Right lobe of liver (tissue), 6 donors: ENCODE measurements at places on chromosomes 16 and 17. TPM values are rescaled to one million over a fixed set of nuclear protein-coding genes. Genes with fewer than 3 reads are reported as not detected.

DNA sequence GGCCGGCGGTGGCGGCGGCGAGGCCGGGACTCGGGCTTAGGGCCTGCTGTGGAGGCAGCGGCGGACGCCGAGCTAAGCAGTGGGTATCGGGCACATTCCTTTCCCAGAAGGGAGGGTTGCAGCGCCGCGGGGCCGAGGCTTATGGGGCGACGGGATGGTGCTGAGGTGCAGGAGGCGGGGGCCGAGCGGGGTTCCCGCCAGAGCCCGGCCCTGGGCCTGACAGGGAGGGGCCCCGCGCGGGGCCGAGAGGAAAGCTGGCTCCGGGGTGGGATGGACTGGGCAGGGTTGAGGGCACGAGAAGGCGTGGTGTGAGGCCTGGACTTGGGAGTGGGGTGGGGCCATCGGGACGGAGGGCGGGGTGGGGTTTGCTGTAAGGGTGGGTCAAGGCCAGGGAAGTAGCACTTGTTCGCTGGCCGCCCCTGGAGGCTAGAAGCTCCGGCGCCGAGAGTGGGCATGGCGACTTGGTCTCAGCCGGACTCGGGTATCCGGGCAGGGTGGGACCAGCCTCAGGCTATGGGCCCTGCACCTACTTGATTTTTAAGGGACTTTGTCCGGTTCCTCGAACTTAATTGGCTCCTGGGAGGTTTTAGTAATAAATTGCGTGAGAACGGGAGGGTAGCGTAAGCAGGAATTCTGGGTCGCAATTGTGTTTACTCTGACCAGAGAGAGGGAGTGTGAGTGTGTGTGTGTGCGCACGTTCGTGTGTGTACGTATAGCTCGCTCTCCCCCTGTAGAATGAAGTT, 396 bp downstream of the NFE2L1 start:
- peak; percentile 97 for DNase-seq

- DNase-seq = no peak
Measured at GRCh38 chr16:51125992-51126391, 25.1 kb downstream of the SALL1 start.

GRCh38 chr17:63402431-63403212, 43.5 kb downstream of the CYB561 start:
- DNase-seq = no peak

DNA sequence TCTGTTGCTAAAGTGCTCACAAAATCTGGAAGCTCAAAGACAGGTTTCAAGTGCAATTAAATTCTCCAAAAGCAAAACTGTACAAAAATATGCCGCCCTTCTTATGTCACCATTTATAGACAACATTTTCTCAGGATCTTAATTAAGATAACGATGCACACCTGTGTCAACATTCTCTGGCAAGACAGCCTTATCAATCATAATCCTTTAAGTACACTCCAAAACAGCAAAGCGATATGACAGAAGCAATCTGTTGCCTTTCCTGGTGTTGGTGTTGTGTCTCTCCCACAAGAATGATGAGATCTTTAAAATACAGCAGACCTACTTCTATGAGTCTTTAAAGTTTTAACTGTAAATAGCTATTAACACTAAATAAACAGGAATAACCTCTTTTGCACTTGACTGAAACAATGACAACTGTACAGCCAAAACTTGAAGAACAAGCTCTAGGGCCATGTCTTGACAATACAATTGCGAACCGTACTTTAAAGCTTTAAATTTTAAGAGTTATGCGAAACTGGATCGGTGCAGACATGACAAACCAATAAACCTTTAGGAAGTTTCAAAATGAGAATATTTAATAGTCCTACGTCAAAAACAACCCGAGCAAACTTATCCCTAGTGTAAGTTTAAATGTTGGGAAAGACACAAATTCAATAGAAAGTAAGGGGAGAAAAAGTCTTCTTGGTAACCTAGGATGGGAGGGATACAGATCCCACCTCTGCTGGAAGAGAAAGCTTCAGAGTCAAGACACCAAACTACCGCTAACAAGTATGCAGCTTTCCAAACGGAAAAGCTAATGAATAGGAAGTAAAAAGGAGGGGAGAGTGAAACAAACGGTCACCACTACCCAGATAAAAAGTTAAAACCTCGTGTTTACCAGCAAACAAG, 3.3 kb upstream of the IRX5 start:
- DNase-seq = no peak

DNA sequence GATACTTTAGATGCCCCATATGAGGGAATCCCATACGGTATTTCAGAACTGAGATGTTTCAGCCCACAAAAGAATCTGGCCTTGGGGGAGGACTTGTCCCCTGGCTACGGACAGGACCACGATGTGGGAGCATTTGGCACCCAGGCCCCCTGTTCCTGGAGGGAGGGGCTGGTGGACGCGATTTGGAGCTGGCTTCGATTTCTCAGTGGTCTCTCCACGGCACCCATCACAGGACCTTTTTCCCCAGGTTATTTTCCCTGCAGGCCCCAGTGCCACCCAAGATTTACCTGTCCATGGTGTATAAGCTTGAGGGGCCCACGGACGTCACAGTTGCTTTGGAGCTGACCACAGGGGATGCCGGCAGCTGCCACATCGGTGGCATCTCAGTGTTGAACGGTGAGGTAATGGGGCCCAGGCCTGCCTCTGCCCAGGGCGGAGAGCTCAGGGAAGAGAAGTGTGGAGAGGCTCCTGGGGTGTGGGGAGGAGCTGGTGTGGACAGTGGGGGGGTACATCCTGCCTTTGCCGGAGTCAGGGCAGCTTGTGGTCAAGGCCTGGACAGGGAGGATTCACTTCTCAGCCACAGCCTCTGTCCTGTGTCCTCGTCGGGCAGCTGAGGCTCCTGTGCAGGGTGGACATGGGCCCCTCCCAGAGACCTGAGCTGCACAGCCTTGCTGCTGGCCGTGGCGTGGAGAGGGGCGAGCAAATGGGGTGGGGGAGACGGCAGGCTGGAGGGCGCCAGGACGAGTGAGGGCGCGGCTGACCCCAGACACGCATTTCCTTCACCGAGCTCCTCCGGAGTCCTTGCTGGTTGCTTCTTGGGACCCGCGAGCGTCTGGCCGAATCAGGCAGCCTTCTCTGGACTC, 9.9 kb downstream of the ENGASE start:
- DNase-seq = no peak

DNA sequence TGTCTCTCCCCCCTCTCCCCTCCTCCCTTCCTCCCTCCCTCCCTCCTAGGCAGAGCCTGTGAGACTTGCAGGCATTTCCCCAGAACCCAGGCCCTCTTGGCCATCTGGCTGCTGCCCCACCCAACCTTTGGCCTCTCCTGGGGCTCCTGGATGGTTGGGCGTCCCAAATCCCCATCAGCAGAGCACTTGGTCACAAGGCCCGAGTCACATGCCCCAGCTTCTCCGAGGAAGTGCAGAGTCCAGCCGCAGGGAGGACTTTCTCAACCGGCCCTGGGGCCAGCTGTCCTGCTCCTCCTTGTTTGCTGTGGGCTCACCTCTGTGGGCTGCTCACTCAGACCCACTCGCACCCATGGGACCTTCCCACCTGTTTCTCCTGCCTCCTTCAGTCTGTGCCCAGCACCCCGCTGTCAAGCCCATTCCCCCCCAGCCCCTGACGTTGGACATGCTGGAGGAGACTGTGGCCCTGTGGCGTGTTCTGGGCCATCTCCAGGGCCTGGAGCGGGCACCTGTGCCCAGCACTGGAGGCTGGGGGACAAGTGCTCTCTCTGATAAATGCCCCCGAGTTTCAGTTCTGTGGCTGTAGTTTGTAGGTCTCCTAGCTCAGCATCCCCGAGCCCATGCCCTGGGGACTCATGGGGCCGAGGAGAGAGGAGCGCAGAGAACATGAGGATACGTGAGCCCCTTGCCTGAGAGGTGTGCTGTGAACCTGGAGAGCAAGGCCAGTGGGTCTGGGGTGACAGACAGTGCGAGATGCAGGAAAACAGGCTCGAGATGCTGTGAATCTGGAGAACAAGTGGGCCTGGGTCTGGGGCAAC, 42.3 kb upstream of the ZNF750 start:
- peak; percentile 63 for DNase-seq

GRCh38 chr16:62870554-62870953, 834.3 kb upstream of the CDH8 start:
- no peak for DNase-seq

GRCh38 chr16:48561960-48562393, 48.0 kb downstream of the N4BP1 start:
- DNase-seq = no peak

DNA sequence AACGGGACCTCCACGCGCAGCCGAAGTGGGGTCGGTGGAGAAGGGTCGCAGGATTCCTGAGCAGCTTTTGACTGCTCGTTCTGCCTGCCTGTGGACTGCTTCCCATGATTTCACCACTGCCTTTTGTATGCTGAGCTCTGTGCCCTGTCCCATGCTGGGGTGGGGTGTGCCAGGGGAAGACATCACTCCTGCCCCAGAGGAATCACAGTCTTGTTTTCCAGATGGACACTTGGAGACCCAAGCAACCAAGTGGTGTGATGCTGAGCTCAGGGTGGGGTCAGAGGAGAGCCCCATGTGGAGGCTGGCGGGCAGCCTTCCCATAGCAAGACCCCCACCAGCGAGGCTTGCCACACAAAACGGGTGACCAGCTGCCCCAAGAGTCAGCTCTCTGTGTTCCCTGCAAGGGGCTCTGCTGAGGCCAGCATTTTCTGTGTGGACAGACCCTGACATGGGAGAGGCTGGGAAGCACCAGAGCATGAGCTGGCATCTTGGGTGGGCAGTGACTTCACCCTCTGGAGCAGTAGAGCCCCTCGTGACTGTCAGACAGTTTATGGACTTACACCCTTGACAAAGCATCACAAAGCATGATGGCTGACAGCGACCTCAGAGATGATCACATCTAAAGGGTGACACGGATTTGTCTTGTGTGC, 111.9 kb downstream of the GNAO1 start:
- DNase-seq = no peak

GRCh38 chr17:62704381-62704971, 77.0 kb downstream of the MRC2 start:
- DNase-seq = no peak

- no peak for DNase-seq
Measured at GRCh38 chr16:56688762-56689161, 6.5 kb downstream of the MT1X start.

DNA sequence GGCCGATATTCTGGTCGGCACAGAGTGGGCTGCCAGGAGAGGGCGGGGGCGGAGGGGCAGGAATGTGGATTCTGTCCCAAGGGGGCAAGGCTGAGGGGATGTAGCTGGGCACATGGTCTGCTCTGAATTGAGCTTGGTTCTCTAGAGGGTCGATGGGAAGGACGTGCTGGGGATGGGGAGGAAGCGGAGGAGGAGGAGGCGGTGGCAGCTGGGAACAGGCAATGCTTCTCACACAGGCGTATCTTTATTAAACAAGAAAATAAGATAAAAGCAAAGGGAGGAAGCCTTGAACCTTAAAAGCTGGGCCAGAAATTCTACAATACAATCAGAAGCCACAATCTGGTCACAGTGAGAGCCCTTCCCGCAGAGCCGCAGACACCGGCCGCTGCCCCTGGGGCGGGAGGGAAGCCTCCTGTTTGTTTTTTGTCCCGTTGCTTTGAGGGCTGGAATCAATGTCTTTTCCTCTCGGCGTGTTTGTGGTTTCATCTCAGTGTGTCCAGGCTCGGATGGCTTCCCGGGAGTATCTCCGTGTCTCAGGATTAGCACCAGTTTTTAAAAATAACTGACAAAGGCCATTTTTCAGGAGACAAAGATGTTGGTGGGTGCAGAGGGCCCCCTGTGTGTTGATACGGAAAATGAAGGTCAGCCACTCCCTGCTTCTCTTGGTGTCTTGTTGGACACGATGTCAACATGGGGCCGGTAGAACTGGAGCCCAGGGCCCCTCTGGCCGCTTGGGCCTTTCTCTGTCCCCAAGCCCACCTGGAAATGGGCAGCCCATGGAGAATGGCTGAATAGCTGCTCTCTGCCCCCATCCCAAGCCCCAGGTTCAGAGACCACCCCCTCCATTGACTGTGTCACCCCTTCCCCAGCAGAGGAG, 12.3 kb upstream of the SLC7A5 start:
- DNase-seq = no peak

DNA sequence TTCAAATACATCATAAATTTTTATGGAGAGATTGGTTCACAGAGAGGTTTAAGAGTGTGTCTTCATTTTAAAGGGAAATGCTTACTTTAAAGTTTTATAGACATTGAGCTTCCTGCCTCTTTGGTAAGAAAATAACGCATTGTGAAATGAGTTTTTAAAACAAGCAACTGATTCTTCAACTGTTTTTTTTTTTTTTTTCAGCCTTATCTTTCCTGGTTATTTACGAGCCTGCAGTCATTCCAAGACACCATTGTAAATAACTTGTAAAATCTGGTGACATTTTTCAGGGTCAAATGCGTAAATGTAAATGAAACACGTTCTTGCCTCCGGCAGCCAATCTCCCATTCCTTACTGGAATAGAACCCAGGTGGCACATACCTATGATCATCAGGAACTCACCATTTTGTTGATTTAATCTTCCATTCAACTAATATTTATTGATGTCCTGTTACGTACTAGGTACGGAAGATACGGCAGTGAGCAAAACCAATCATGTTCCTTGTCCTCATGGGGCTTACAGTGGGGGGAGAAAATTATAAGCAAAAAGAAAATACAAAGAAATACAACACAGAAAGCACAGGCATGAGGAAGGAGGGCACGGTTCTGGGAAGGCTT, 33.2 kb upstream of the CDYL2 start:
- DNase-seq = no peak

- DNase-seq = peak; percentile 43
Measured at GRCh38 chr17:80109713-80110446, 8.5 kb downstream of the GAA start.

- no peak for DNase-seq
Measured at GRCh38 chr17:29791336-29792080, 138.5 kb downstream of the SSH2 start.

DNA sequence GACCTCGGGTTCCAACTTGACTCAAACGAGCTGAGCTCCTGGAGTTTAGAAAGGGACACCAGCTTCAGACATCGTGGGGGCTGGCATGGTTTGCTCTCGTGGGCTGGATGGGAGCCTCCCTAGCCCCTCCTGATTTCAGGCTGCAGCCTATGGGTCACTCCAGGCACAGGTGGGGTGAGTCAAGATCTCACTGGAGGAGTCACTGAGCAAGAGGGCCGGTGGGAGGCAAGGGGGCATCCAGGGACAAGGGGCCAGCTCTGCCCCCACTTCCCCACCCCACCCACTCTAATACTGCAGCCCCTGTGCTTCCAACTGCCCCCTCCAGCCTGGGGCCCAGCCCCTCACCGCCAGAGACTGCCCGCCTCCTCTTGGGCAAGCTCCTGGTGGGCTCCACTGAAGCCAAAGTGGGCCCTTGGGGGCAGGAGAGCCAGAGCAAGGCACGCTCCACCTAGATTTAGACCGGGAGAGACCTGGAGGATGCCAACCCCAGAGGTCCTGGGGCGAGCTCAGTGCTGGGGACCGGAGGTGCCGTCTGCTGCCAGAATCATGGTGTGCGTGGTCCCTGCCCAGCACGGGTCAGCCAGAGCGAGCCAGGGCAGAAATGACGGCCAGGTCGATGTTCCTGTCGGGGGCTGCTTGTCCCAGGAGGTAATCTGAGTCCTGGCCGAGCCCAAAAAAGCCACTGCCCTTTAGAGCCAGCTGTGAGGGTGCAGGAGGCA, 6.4 kb downstream of the SLC16A3 start:
- DNase-seq = no peak

FLYWCH2 gene
- total RNA-seq = 4.5 TPM

SGCA gene
- 0.76 TPM for total RNA-seq

LPCAT2 gene
- 3.9 TPM for total RNA-seq

CTU2 gene
- total RNA-seq = 8.5 TPM

PDILT gene
- not detected for total RNA-seq

CLEC19A gene
- not detected for total RNA-seq

UNC13D gene
- total RNA-seq = 11.9 TPM

SKAP1 gene
- total RNA-seq = 17.8 TPM

SLC5A11 gene
- 1.6 TPM for total RNA-seq

WFDC1 gene
- total RNA-seq = 3.0 TPM

MYCBPAP gene
- not detected for total RNA-seq

FBXL19 gene
- 3.8 TPM for total RNA-seq

KRT33B gene
- total RNA-seq = not detected
